ENCODE measurements at places on chromosomes 12 and 14.

DNA sequence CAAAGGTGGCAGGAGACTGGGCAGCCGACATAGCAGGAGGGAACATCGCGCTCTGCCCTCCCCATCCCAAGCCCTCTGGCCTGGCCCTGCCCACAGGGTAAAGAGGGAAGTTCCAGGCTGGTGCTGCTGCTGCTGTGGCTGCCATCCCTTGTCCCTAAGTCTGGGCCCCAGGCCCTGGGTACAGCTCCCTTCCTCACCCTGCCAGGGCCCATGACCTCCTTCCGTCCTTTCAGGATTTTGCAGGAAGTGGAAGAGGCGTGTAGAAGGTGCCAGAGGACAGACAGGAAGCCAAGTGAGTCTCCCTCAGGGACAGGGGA, 14.7 kb upstream of the NCOR2 start:
- peak; percentile 40 for DNase-seq

DNA sequence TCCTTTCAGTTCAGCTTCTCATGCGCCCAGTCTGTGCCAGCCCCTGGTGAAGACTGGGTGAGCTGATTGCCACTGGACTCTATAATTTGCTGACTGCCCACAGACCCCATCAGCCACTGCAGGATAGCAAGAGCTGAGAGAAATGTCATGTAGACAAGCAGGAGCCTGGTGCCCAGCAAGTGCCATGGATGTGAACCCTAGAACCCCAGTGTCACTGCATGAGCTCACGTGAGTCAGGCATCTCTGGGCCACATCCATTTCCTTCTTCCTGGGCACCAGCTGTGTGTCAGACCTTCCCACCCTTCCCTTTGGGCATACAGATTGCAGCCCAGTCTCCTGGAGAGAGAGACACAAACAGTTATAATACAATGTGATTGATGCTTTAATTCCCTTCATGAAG, 73.8 kb downstream of the NTF3 start:
- DNase-seq: no peak

DNA sequence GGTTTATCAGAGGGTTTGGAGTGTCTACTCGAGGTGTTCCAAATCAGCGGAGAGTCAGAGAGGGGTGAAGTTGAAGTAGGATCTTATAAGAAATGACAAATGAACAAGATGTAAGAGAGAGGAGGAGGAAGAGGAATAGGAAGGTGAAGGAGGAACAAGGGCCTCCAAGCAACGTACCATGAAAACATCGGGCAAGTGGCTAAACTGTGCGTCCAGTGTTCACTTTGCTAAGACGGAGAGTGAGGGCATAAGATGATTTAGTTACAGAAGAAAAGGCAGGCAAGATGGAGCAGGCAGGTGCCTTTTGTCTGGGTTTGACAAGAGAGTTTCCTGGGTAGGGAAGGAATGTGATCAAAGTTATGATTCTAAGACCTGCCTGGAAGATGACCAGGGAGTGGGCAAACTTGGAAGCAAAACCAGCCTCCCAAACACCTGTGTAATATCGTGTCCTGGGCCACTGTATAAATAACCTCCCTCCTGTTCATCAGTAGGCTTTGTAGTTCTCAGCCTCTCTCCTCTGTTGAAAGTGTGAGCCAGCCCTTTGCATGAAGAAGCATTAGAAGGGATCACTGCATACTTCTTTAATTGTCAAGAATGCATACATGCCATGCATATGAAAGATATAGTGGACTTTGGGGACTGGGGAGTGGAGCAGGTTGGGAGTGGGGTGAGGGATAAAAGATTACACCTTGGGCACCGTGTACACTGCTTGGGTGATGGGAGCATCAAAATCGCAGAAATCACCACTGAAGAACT, 111.4 kb downstream of the ZFP36L1 start:
- no peak for DNase-seq

- no peak for DNase-seq
Observed at GRCh38 chr12:91105807-91106206, 5.5 kb downstream of the LUM start.

- no peak for DNase-seq
Observed at GRCh38 chr12:120909633-120910298, 5.6 kb upstream of the SPPL3 start.
